ENCODE measurements at places on chromosomes 11 and 22. TPM values are rescaled to one million over a fixed set of nuclear protein-coding genes. Genes with fewer than 3 reads are reported as not detected.

Gene WT1
- 0.26 TPM for polyA plus RNA-seq

Gene UBXN1
- polyA plus RNA-seq: 174 TPM

Gene MYBPC3
- polyA plus RNA-seq: not detected

Gene P2RY2
- 1.1 TPM for polyA plus RNA-seq

Gene PRG3
- polyA plus RNA-seq: 0.77 TPM

Gene RAB3IL1
- polyA plus RNA-seq: 7.4 TPM

Gene KRTAP5-10
- polyA plus RNA-seq: 0.18 TPM

- no peak for DNase-seq
Measured at GRCh38 chr11:109424901-109425300, 2.9 kb downstream of the C11orf87 start.

- no peak for DNase-seq
Measured at GRCh38 chr11:1932681-1933080, 13.2 kb downstream of the TNNT3 start.

- DNase-seq: no peak
Measured at GRCh38 chr11:108708173-108708572, 43.3 kb downstream of the DDX10 start.

DNA sequence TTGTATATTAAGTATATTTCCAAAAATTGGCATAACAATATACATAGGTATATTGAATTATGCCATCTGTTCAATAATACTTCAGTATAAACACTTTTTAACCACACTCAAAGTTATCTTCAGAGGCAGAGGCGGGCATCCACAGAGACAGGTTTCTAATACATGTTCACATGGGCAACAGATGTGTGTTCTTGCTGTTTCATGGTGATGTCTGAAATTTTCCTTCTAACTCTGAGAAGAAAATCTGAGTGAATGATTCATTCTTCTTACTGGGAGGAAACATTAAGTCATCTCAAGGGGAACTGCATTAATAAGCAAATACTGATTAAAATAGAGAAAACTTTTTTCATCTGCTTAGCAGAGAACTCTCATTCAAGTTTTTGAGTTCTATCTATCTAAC, 1074.5 kb downstream of the LRRC4C start:
- no peak for DNase-seq

DNA sequence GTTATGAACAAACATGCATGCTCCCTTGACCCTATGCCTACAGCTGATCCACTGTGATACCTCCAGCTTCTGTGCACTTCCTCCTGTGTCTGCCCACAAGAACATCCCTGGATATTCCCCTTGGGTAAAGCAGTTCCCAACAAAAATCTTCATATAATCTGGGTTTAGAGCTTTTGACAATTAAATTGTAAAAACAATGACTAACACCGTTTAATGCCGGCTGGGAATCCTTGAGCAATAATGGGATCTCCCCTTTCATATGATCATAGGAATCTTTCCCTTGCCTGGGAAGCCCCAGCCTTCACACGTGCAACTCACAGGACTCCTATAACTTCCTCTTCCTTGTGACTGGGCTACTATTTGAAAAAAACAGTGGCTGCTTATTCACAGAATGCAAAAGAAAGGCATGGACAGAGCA, 6.3 kb upstream of the ZC3H12C start:
- no peak for DNase-seq

DNA sequence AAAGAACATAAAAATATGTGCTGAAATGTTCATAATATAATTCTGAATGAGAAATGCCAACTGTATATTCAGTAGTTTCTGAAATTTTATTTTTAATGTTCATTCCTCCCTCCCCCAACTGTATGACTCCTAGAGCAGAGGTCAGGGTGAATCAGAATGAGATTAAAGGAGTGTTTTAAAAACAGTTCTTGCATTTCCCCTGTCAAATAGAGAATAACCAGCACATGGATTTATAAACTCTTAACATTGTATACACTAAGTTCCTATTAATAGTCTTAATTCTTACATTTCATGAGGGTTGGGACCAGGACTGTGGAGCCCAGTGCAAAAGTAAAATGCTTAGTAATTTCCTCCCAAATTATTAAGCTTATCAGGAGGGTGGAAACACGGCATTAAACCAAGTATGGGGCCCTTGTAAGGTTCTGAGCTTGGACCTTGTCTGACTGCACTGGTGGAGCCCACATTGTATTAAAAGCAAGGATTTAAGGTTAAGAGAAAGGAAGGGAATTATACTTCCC, 474.6 kb upstream of the RAG2 start:
- no peak for DNase-seq

- DNase-seq: no peak
Measured at GRCh38 chr11:16346975-16347374, 9.4 kb downstream of the SOX6 start.

GRCh38 chr11:27057091-27057780, 16.6 kb downstream of the BBOX1 start:
- no peak for DNase-seq

- DNase-seq: no peak
Measured at GRCh38 chr22:38276166-38276565, 3.4 kb upstream of the TMEM184B start.

GRCh38 chr11:105023003-105023402, at the start of gene CASP5:
Gene CASP5 (minus strand): TSS chr11:105023168. CDS start chr11:105023136, 32 bp downstream.
- DNase-seq: no peak

DNA sequence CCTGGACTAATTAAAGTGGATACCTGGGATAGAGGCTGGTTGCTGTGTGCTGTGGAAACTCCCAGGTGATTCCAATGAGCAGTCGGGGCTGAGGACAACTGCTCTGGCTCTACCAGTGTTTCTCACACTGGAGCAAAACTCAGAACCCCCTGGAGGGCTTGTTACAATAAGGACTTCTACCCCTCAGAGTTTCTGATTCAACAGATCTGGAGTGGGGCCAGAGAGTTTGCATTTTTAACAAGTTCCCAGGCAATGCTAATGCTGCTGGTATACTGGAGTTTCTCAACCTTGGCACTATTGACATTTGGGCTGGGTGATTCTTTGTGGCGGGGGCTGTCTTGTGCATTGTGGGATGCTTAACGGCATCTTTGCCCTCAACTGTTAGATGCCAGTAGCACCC, 353.7 kb downstream of the MIAT start:
- DNase-seq: no peak

GRCh38 chr22:24601217-24602104, 1.5 kb upstream of the GGT1 start:
- no peak for DNase-seq

Data from right lung (tissue), 10 donors.